Mesendoderm (in vitro differentiated cells): ENCODE measurements at places on chromosomes 3 and 15.

DNA sequence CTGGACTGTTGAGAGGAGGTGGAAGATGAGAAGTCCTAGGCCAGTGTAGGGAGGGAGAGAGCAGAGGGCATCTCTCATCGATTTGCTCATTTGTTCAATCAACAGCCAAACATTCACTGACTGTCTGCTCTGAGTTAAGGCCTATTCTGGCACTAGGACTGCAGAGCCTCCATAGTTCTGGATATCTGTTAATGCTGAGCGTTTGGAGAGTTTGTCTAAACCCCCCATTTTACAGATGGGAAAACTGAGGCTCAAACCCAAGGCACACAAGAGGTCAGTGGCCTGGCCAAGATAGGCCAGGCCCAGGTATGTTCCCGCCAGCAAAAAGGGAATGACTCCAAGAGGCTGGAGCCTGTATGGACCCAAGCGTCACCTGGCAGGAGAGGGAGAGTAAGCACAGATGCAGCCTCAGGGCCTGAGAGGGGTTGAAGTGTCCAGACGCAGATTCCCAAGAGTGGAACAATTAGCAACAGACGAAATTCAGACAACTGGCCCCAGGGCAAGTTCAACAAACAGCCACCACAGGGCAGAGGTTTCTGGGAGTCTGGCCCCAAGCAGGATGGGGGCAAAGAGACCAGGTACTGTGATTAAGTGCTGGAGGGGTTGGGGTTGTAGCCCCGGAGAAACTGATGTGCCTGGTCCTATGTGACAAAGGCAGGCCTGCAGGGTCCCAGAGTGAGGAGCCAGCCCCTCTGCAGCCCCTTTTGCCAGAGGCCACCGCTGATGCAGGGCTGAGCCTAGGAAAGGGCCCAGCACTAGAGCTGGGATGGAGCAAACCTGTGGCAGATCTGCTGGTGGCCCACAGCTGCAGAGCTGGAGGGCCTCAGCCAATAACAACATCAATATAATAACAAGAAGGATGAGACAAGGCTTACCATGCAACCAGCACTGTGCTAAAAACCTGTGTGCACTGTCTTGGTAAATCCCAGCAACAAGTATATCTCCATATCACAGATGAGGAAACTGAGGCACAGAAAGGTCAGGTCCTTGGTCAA is 245.1 kb upstream of the TLE3 start:
- no peak for DNase-seq

DNA sequence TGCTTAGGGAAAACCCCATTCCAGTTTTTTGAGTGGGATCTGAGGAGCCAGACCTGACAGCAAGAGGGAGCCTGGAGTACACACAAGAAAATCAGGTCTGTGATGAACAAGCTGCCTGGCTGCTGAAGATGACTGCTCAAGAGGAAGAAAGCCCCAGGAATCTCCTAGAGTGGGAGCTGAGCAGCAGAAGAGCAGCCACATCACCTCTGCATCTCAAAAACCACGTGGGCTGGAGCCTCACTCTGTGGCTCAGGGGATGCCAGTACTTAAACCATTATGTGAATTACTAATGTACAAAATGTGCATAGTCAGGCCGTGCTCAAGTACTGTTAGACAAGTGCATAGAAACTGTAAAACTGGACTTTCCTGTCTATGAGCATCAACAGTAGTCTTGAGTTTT is 52.4 kb downstream of the SLC9A9 start:
- DNase-seq, result no peak

- no peak for DNase-seq
Observed at GRCh38 chr3:119597548-119598288, at the start of gene PLA1A. Gene PLA1A, plus strand, starts transcription at chr3:119597885. Its CDS starts 29 bp downstream, at chr3:119597914.

DNA sequence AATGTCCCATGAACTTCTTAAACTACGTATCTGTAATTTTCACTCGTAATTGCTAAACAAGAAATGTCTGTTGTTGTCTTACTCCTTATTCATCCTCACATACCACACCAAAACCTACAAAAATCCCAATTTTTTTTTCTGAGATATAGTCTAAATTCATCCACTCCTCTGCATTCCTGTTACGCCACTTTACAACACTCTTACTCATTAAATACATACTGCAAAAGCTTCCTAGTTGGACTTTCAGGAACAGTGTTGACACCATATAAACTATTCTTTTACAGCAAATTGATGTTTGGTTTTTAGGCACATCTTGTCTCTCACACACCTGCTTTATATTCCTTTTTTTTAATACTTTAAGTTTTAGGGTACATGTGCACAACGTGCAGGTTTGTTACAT is 934.9 kb upstream of the CADM2 start:
- no peak for DNase-seq

- no peak for DNase-seq
Observed at GRCh38 chr3:48826451-48826850, 21.2 kb downstream of the PRKAR2A start.

GRCh38 chr3:126621171-126621570 is 33.8 kb downstream of the TXNRD3 start:
- DNase-seq, result no peak
